HTR-8/SVneo (cell line): ENCODE measurements at places on chromosomes 2 and 18.
A peak's percentile ranks its signal among the peaks of the same experiment; 100 is the strongest.

GRCh38 chr2:73105511-73105971 is 7.2 kb downstream of the RAB11FIP5 start:
- no peak for DNase-seq

DNA sequence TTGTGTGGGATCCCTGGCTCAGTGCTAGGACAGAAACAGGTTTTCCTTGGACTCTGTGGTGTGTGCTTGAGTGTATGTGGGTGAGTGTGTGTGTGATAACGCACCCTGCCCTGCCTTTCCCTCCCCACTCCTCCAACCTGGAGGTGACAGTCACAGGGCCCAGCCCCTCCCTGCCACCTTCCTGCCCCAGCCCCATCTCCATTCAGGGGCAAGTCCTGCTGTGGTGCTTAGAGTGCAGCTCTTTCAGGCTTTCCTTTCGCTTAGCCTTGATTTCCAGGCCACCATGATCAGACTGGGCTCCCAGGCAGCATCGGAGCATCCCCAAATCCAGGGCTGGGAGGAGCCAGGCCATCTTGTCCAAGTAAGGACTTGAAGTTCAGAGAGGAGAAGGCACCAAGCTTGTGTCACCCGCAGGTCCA is 185.2 kb downstream of the ZFP36L2 start:
- DNase-seq = no peak

GRCh38 chr18:217532-218336 is 50.1 kb downstream of the THOC1 start:
- DNase-seq = no peak

GRCh38 chr2:103276869-103277268 is 515.0 kb downstream of the TMEM182 start:
- no peak for DNase-seq

DNA sequence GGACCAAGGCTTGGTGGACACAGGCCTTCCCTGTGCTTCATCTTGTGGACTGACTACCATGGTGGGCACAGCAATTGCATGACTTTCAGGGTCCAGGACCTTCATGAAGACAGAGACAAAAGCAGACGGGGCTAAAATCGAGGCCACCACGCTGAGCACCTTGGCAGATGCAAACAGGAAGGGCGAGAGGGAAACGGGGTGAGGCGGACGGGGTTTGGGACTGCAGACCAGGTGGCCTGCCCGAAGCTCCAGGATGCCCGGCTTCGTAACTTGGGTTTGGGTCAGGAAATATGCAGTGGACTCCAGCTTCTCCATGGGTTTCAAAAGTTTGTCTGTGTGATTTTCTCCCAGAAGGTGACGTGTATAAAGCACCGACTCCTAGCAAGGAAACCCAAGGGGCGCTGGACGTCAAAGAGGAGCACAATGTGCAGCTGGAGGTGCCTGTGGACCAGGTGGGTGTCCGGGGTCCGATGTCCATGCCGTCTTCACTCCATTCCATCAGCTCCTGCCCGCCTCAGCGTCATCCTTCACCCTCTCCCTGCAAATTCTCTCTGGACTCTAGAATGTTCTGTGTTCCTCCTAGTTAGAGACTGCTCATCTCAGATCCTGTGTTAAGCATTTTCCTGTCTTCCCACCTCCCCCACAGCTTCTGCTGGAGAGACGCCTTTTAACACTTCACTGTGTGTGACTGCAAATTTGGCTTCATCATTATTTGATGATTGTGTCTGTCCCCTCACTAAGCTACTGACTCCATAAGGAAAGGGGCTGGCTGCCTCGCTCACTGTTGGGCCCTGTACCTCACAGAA is 65.8 kb downstream of the DCDC2C start:
- DNase-seq = no peak

- peak; percentile 58 for DNase-seq
Measured at GRCh38 chr2:215828528-215829184, 184.7 kb downstream of the MREG start.

- no peak for DNase-seq
Measured at GRCh38 chr2:100934504-100935371, 67.4 kb upstream of the RPL31 start.

- DNase-seq = peak; percentile 40
Measured at GRCh38 chr2:234111523-234111922, 61.0 kb downstream of the SPP2 start.

GRCh38 chr2:216183462-216183861 is 74.3 kb downstream of the XRCC5 start:
- DNase-seq = no peak

DNA sequence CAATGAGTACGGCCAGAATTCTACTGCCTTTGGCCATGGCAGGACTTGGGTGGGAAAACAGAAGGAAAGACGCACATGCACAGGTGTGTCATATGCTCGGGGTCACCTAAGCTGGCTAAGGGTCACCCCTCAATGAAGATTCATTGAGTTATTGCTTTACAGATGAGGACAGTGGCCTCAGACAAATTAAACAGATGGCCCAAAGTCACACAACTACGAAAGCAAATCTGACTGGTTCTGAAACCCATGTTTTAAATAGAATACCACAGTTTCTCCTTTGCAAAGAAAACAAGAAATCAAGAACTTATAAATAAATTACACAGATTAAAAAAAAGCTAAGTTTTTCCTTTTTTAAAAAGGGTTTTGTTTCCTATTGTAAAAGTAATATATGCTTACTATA is 70.5 kb downstream of the ID2 start:
- no peak for DNase-seq

GRCh38 chr2:32632089-32632488 is 4.2 kb downstream of the TTC27 start:
- DNase-seq = no peak

- no peak for DNase-seq
Measured at GRCh38 chr2:115484486-115484885, 1042.0 kb downstream of the DPP10 start.

DNA sequence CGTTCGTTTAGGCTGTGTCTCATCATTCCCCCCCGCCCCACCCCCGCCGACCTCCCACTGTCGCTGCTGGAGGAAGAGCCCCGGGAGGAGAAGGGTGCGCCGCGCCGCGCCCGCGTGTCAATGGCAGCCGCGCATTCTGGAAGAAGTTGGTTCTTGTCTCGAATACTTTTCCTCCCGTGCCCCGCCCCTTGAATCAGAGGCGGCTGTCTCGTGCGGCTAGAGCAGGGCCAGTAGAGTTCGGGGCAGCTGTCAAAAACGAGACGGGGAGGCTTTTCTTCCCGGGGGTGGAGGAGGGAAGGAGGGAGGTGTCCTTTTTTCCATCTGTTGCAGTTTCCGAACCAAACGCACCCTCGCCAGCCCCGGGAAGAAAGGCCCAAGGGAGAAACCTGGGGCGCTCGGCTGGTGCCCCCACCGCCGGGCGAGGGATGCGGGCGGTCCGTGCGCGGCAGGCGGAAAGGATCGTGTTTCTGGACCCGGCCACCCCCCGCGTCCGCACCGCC is 410 bp upstream of the TGIF1 start:
- DNase-seq = no peak

DNA sequence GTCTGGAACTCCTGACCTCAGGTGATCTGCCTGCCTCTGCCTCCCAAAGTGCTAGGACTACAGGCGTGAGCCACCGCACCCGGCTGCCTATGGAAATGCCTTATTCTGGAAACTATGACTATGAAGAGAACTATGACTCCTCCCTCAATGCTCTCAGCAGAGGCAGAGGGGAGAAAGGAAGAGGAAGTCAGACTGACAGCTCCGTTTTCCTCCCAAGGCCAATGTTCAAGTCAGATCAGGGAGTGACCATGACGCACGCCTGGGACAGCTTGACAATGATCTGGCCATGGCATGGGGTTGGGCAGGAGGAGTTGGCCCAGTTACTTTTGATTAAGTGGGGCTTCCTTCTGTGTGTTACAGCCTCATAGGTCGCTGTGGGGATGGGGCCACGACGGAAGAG is 44.3 kb upstream of the MRPL33 start:
- no peak for DNase-seq

DNA sequence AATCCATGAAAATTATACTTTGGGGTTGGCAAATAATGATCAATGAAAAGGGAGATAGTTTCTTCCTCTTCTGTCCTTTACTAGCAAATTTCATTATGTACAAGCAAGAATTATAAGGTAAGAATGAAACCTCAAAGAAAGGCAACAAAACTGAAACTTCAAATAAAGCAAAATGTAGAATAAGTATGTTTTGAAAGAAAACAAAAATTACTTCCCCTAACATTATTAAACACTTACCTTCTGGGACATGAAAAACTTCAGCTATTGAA is 29.4 kb downstream of the THADA start:
- DNase-seq = no peak

DNA sequence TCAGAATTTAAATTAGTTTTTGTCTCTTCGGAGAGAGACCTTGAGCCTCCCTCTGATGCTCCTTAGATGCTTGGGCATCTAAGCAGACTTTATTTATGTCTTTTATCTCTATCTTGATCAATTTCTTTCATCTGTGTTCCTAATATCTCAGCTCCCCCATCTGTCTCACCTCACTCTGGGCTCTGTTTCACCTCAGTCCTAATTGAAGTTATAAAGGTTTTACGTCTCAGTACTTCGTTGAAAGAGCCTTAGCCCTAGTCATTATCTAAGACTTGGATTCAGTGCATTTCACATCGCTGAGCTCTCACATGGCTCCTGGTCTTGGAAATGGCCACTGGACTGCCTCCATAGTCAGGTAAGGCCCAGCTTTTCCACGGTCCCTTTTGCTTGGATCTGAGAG is 13.8 kb upstream of the CTLA4 start:
- no peak for DNase-seq

GRCh38 chr2:191629976-191630712 is 47.8 kb upstream of the NABP1 start:
- DNase-seq = no peak

- no peak for DNase-seq
Measured at GRCh38 chr18:24972577-24972976, 379.4 kb downstream of the ZNF521 start.

GRCh38 chr2:108927936-108928659 is 60.9 kb downstream of the EDAR start:
- DNase-seq = peak; percentile 64

DNA sequence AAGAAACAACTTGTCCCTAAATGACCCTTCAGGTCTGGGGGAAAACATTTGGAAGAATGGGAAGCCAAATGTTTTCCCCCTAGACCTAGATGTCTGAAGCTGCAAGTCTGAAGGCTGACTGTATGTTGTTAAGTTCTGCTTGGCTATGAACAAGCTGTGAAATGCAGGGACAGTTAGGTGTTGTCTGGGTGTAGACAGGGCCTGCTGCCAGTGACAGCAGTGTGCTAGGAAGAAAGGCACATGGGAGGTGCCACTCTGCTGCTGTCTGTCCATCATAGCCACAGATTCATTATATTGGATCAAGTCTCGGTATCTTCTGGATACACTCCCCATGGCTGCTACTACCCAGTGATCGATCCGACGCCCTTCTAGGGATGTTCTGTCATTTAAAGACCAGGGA is 265.9 kb upstream of the PXDN start:
- DNase-seq = no peak

GRCh38 chr2:120312860-120313694 is 32.9 kb upstream of the INHBB start:
- peak; percentile 63 for DNase-seq

- no peak for DNase-seq
Measured at GRCh38 chr2:239600650-239601049, 199.8 kb upstream of the HDAC4 start.

DNA sequence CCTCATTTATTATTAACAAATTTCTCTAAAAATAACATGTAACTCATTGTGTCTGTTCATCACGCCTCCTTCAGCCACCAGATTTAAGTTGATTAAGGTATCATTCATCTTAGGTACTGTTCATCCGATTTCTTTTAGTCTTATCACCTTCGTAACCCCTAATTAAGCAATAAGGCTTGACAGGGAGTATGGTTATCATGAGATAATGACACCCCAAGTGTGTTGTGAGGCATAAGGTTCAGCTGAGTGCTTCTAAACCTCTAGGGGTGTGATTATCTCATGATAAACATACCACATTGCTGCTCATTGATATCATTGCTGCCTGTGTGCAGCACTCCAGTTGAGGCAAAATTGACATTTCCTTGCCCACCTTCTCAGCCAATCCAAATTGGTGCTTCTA is 158.9 kb upstream of the BOD1L2 start:
- DNase-seq = no peak

DNA sequence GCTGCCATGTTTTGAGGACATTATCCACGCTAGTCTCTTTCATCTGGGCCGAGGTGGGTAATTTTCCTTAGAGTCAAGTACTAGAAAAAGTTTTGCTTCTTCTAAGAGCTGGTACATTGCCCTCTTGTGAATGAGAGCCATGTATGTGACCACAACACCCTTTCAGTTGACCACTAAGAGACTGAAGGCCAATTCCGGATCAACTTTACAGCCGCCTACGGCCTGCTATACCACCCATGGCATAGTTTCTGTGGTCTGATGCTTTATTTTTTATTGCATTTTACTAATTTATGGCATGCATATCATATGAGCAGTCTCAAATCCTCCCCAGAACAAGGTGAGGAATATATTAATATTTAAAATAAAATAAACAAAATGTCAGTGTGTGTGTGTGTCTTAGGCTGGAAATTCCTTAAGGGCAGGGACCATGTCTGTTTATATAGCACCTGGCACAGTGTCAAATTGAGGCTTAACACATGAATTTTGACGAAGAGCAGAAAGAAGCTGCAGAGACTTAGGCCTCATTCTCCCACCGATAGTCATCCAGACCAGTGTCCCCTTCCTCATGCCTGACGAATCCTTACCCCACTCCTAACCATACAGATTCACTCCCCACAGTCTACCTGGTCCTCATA is 35.4 kb downstream of the PSD4 start:
- no peak for DNase-seq

- peak; percentile 81 for DNase-seq
Measured at GRCh38 chr2:127649684-127650040, 3.7 kb downstream of the GPR17 start.

DNA sequence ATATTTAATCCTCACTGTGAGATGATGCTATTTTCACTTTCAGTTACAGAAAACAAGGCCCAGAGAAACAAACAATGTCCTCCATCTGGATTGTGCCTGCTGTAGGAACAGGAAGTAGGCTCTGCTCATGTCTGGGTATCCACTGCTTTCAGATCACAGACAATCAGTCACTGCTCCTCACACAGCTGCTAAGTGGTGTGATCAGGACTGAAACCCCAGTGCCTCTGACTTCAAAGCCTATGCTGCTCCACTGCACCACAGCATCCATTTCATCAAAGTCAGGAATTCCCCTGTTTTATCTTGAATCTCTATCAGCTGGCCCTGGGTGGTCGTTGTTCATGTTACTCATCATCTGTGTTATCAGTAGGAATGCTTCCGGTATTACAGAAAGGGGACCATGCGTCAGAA is 303.8 kb upstream of the TRIB2 start:
- DNase-seq = peak; percentile 34

DNA sequence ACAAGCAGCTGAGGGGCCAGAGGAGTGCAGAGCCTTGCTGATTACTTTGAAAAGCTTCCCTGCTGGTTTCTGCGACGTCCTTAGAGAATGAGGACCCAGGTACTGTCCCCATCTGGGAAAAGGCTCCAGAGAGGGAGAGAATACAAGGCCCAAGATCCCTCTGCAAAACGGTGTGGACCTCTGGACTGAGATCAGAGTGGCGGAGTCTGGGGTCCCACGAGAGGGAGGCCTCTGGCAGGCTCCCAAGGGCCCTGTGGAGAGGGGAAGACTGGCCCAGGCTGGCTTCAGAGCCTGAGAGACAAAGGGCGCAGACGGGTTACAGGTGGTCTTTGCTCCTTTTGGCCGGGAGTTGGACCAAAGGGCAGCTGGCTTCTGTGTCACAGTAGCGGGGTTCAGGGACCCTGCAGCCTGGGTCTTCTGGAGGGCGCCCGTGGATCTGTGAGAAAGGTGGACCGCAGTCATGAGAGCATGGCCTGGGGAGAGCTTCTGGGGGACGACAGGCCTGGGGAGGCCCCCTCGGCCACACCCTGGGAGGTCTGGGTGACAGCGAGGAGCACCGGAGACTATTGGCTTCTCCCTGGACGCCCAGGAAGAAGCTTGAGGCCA is 805 bp downstream of the SNORC start:
- DNase-seq = no peak
